Stimulated activated CD4-positive, alpha-beta T cell treated with anti-CD3 and anti-CD28 coated beads, Interleukin-15, amount 100 ng/mL, for 48 hours (primary cell): ENCODE measurements at places on chromosomes 11 and 22.

GRCh38 chr11:102268985-102269470, 48.3 kb upstream of the BIRC3 start:
- DNase-seq, result no peak

GRCh38 chr22:45996241-45997076, 19.5 kb upstream of the WNT7B start:
- DNase-seq, result no peak

- no peak for DNase-seq
Observed at GRCh38 chr11:36311926-36312595, 16.0 kb downstream of the PRR5L start.

GRCh38 chr22:49062155-49062801, 765.4 kb downstream of the BRD1 start:
- DNase-seq, result no peak

GRCh38 chr11:46427364-46427763, 35.8 kb upstream of the CHRM4 start:
- no peak for DNase-seq

DNA sequence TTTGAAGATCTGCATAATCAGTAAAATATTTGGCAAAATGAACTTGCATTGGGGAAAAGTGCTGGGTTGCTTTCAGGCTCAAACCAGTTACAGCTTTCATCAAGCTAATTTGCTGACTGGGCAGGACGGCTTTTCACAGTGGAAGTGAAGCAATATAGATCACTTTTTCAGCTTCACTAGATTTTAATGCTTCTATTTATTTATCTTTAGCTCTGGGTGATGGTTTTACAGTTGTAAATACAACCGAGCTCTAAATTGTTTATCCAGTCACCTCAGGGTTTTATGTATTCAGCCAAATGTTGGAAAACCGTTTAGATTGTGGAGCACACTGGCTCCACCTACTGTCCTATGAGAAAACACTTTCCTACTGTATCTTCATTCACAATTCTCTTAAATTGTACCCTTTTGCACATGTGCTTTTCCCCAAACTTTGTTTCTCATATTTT, 58.2 kb downstream of the ACER3 start:
- DNase-seq, result no peak

- no peak for DNase-seq
Observed at GRCh38 chr22:23259916-23260644, 79.8 kb downstream of the BCR start.

GRCh38 chr22:35301372-35301874, 1.7 kb downstream of the TOM1 start:
- DNase-seq, result no peak

GRCh38 chr11:63226488-63227114, 16.8 kb downstream of the SLC22A25 start:
- no peak for DNase-seq

- DNase-seq, result no peak
Observed at GRCh38 chr11:67617243-67617953, 10.7 kb downstream of the NDUFV1 start.

GRCh38 chr11:131041331-131042040, 125.2 kb upstream of the SNX19 start:
- DNase-seq, result no peak

DNA sequence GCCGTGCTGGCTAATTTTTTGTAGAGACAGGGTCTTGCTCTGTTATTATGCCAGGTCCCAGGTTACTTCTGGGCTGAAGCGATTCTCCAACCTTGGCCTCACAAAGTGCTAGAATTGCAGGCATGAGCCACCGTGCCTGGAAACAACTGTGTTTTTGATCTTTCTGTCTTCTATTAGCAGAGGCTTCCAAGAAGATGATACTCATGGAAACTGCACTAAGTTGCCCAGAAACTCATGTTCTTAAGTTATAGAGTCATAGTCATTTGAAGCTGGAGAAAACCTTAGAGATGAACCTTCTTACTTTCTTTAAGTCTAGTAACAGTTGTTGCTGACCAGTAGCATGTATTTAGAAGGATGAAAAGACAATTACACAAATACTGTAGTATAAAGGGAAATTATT, 37.1 kb upstream of the HSPA8 start:
- no peak for DNase-seq

DNA sequence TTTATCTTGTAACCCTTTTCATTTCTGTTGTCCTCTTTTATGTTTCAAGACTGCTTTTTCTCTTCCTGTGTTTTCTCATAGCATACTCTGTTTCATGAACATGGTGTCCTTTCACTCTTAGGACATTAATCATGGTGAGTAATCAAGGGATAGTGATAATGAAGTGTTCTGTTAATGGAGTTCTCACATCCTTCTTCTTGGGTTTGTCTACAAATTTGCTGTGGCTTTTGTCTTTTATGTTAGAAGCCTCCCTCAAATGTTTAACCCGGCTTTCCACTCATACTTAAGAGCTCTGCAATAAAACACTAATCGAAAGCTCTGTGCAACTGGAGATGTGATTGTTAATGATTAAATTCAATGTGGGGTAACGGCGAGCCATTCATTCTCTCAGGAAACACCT, 593.6 kb downstream of the NELL1 start:
- DNase-seq, result no peak

DNA sequence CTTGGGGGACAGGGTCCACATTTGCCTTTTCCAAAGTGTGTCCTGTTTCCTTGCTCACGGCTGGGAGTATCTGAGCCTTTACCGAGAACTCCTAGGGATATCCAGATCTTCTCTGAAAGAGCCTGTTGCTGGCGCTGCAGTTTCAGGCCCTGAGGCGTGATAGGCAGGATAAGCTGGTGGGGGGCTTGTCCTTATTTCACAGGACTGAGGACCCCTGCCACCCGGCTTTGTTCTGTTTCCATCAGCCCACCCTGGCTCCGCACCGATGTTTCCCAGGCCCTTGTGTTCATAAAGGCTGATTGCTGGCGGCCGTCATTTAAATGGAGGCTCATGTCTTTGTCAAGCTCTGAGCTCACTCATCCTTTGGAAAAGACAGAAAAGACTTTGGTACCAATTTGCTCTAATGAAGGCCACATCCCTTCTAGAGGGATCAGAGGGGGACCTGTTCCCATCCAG, 9.4 kb upstream of the NPTXR start:
- no peak for DNase-seq

DNA sequence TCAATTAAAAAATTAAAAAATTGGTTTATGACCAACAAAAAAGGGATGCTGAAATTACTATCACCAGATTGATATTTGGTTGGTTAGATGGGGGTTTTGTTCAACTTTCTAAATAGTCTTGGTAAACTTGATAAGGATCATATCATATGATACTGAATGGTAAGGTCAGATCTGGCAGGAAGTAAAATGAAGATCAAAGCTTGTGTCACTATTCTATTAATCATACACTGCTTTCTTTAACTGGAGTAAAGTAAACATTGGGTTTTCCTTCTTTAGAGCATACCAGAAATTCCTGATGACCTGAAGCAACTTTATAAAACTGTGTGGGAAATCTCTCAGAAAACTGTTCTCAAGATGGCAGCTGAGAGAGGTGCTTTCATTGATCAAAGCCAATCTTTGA, 40.2 kb downstream of the RRM1 start:
- DNase-seq, result no peak

DNA sequence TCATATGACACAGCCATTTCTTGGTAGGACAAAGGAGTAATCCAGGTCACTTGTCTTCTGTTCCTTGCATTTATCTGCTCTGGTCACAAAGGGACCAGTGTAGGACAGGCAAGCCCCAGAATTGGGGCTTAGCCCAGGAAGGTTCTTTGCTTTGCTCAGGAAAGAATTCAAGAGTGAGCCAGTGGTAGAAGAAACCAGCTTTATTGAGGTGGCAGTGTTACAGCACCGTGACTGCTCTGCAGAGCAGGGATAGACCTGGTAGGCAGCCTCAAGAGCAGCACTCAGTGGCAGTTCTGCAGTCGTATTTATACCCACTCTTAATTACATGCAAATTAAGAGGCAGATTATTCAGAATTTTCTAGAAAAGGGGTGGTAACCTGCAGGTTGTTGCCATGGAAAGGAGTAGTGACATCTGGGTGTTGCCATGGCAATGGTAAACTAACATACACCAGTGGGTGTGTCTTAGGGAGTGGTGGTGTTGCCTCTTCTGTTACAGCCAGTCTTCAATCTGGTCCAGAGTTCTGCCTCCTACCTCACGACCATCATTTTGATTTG, 84.9 kb upstream of the RAB1B start:
- no peak for DNase-seq

DNA sequence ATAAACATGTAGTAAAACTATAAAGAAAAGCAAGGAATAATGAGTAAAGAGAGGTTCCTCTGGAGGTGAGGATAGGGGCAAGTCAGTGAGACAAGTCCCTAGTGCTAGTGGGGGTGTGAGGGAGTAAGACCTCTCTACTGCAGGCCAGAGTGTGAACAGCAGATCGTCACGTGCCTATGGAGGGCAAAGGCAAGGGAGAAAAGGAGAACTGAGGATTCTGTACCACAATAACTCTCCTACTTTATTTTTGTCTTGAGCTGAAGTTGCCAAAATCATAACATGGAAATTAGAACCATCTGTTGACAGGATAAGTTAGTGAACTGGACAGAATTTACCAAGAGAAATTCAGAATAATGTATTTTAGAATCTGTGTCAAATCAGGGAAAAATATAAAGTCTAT, 77.6 kb downstream of the ENTHD1 start:
- DNase-seq, result no peak

DNA sequence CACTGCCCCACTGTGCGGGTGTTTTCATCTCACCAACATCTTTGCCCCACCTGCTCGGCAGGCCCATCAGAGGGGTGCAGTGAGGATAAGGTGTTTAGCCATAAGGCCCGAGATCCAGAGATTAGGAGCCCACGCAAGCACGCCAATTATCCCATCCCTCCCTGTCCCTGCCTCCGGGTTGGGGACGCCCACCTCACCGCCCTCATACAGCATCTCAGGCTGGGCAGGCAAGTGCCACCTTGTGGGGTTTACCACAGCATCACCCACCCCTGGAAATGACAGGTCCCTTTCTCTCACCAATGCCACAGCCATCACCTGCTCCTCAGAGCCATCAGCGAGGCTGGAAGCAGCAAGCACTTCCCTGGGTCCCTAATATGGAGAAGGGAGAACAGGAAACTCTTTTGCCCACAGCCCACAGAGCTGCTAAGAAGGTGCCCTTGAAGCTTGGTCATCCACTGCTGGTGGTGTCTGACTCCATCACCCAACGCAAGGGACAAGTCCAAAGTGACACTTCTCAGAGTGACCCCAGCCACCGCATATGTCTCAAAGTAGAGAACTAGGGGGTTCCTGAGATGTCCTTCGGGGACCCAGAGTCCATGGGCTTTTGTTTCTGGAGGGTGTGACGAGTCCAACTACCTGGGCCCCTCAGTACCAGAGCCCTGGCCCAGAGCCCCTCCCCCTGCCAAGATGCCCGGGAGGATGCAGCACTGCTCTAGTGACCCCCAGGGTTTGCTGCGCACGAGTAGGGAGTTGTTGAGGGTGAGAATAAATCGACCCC, 15.8 kb downstream of the VPS37C start:
- no peak for DNase-seq

- DNase-seq, result no peak
Observed at GRCh38 chr22:33650244-33650643, 270.0 kb downstream of the LARGE1 start.

GRCh38 chr11:119134389-119134978, 13.1 kb downstream of the HINFP start:
- no peak for DNase-seq

- no peak for DNase-seq
Observed at GRCh38 chr11:67996622-67997474, 7.0 kb downstream of the UNC93B1 start.
